Left ventricle myocardium inferior (tissue), 1 donor: ENCODE measurements at places on chromosomes 1 and 21.

DNA sequence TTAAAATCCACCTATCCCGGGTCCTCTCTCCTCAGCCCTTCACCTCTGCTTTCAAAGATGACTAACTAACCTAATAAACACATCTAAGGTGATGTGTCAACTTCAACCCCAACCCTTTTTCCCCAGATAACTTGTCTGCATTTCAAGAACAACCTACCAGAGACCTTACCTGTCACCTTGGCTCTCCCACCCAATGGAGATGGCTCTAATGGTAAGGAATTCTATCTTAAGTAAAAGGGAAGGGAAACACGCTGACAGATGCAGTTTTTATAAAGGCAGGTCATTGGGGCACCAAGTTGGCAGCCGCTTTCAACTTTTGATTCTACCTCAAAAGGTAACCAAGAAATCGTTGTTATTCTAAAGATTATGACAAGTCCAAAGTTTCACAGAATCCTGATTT, 37.6 kb downstream of the MRPL39 start:
- DNase-seq, result no peak

DNA sequence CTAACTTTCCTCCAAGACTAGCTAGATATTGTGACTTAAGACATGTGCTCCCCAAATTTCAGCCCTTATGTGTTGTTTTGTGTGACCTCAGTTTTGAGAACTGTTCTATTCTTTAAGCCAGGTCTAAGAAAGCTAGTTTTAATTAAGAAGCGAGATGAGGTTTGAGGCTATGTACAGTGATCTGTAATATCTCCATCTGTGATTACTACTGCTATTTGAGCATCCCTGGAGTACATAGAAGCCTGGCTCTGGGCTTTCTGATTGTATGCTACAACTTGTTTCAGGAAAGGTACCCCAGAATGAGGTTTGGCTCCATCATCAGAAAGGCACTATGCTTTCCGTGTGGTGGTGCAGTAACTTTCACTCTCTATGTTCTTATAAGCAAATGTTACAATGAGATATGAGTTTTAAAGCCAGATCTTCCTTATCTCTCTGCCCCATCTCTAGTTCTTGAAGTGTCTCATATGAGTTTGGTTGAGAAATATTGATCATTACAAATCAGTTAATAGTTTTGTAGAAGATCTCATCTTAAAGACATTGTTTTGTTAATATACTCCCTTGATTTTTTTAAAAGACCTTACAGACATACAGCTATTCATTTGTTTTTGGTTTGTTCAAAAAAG, 605 bp downstream of the RGS4 start:
- DNase-seq, result no peak

DNA sequence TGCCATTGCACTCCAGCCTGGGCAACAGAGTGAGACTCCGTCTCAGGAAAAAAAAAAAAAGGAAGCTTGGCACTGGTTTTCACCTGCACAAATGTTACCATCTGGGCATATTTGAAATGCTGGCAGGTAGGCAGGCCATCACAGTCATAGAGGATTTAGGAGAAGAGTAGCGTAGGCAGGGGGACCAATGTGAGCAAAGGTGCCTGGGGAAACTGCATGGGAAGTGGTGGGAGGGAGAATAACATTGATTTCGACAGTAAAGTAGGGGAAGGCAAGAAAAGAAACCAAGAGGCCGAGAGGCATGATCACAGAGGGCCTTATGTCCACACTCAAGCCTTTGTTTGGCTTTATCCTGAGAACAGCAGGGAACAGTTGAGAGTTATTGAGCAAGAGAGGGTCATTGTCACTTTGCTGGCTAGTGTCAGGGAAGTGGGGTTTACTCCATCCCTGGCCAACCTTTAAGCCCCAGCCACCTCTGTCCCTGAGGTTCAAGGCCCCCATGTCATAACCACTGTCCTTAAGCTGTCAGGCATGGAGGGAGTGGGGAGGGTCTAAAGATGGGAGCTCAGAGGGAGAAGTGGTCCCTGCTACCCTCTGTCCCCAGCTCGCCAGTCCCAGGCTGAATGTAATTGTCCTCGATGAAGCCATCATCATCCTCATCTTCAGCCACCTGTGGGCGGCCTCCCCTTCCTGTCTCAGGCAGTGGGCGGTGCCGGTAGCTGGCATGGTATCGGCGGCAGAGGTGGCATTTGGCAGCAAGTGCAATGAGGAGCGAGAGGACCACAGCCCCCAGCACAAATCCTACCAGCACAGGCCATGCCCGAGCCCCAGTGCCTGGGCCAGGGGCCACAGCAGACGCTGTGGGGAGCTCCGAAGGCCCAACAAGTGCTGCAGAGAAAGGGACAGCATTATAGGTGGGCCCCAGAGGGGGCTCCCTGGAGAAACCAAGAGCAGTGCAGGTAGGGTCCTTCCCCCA, 2.9 kb downstream of the C1orf210 start:
- no peak for DNase-seq

DNA sequence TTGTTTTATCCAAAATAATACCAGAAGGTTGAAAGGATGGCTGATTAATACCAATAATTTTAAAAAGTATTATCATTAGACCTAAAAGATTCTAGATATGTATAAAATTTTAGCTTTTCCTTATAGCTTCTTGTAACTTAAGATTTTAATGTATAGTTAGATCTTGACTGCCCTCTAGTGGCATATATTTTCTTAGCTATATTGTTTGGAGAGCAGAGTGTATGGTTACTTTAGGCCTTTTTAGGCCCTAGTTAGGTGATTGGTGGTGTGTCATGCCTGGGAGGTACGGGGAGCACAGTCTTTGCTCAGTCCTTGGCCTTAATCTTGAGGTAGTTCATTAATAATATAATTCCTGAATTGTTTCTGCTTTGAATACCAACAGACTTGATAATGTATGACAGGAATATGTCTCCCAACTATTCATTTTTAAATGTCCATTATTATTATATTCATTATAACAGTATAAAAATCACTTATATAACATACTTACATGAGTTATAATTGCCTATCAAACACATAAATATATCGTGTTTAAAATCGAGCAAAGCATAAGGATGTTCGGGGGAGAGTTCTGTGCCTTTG, 328.4 kb downstream of the ZP4 start:
- no peak for DNase-seq

GRCh38 chr1:89273324-89273778, 691 bp upstream of the GBP5 start:
- DNase-seq, result no peak

- no peak for DNase-seq
Observed at GRCh38 chr1:74508449-74508848, 4.0 kb downstream of the LRRC53 start.

- DNase-seq, result no peak
Observed at GRCh38 chr1:68103011-68103545, 52.7 kb upstream of the DIRAS3 start.

GRCh38 chr1:18926315-18927081, 24.1 kb upstream of the ALDH4A1 start:
- DNase-seq, result peak; percentile 61

DNA sequence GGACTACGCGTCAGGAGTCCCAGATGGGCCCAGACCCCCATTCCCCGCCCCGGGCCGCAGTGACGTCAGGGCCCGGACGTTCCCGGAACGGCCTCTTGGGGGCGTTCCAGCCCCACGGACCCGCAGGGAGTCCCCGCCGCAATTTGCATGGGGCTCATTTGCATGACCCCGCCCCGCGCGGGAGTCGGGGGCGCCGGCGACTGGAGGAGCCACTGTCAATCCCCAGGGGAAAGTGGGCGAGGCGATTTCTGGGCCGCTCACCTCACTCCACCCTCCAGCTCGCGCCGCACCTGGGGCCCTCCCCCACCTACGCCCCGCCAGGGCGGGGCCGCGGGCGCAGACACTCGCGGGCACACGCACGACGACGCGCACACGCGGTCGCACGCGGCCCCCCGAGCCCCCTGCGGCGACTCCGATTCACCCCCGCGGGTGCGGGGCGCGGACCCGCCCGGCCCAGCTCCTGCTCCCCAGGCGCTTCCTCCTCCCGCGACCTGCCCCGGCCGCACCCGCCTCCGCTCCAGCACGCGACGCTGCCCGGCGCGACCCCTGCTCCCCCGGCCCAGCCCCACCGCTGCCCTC, 13.2 kb downstream of the AGRN start:
- peak; percentile 65 for DNase-seq

DNA sequence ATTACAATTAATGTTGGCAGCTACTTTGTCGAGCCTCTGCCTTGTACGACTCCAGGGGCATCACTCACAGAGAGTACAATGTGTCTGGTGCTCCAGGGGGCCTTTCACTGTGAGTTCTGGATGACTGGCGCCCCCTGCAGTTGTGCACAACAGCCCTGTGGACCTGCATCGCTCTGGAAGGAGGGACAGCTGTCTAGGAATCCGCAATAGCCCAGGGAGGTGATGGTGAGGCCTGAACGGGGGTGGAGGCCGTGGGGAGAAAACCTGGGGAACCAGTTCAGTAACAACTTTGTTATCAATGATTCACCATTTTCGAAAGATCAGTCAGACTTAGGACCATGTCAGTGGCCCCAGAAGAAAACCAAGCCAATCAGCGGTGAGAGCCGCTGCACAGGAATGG, 189.1 kb downstream of the KAZN start:
- no peak for DNase-seq

GRCh38 chr1:30810416-30811080, 53.0 kb upstream of the LAPTM5 start:
- DNase-seq, result no peak

DNA sequence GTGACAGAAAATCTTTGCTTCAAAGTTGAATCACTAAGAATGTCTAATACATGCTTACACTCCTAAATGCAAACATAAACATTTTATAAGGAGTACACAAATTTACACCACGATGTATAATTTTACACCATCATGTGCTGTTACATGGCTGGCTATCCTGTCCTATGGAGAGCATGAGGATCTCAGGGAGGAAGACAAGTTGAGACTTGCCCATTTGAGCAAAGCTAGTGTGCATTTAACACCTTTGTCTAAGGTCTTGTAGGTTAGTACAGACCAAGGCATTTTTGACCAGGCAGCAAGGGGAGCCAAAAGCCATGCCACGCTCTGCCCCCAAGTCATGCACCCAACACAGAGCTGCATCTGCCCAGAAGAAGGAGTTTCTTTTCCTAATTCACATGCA, 14.5 kb upstream of the COG2 start:
- DNase-seq, result no peak

GRCh38 chr1:182952677-182953444, at the start of gene SHCBP1L:
SHCBP1L (minus strand) TSS chr1:182953166; CDS start chr1:182953133, 33 bp downstream.
- no peak for DNase-seq

GRCh38 chr1:236673289-236673919, 12.9 kb upstream of the ACTN2 start:
- no peak for DNase-seq

GRCh38 chr1:164726235-164726634, 167.3 kb downstream of the PBX1 start:
- DNase-seq, result no peak

DNA sequence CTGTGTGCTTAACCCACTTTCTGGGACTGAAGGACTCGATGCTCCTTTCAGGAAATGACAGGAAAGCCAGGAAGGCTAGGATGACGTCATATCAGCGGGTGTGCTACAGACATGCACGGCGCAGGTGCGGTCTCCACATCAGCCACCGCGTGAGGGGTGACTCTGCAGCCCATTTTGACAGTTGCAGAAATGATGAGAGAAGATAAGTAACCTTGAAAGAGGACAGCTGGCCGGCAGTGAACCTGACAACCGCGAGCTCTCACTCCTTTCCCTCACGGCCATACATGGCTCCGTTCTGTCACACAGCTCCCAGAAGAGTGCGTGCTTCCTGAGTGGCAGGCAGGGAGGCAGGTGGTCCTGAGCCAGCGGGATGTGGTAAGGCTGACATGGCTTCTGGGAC, 1.7 kb upstream of the KRTAP10-5 start:
- DNase-seq, result no peak

- DNase-seq, result no peak
Observed at GRCh38 chr1:18137759-18138345, 30.3 kb downstream of the IGSF21 start.

- no peak for DNase-seq
Observed at GRCh38 chr21:43632373-43632905, 26.8 kb downstream of the HSF2BP start.

- no peak for DNase-seq
Observed at GRCh38 chr1:55252942-55253589, 37.9 kb upstream of the USP24 start.

DNA sequence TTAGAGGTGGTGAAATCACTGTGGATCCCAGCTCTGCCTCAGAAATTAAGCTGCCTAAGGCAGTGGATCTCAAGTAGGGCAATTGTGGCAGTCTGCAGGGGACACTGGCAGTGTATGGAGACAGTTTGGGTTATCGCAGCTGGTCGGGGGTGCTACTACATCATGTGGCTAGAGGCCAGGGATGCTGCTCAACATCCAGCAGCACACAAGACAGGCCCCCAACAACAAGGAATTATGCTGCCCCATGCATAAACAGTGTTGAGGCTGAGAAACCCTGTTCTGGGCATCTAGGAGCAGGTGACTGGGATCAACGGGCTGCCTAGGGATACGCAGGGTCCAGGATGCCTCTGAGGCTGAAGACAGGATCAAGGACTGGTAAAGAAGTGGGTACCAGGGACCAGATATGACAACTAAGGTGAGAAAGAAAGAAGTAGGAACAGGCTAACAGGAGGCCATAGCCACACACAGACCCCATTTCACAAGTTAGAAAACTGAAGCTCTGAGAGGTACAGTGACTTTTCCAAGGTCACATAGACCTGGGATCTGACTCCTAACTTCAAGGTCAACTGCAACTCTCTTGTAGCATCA, 8.7 kb downstream of the BATF3 start:
- no peak for DNase-seq

DNA sequence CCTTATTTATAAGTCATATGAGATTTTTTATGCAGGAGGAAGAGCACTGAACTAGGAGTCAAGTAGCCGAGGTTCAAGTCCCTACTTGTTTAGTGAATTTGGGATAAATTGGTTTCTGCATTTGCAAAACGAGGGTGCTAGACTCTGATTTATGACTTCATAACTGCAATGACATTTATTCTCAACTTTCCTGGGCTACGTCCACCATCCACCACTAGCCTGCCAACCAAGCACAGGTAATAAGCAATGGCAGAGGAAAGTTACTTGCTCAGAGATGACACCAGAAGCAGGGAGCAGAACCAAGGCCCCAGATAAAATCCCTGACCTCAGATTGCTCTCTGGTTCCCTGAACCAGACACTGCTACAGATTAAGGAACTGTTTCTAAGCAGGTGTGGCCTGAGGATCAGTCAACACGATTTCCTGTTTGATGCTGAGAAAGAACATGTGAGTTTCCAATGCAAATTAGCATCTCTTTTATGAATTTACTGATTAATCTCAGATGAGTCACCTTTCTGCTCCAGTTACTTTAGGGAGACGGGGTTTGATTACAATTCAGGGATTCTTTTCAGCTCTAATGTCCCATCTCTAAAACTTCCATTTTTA, 52.7 kb downstream of the PLPP3 start:
- DNase-seq, result no peak

DNA sequence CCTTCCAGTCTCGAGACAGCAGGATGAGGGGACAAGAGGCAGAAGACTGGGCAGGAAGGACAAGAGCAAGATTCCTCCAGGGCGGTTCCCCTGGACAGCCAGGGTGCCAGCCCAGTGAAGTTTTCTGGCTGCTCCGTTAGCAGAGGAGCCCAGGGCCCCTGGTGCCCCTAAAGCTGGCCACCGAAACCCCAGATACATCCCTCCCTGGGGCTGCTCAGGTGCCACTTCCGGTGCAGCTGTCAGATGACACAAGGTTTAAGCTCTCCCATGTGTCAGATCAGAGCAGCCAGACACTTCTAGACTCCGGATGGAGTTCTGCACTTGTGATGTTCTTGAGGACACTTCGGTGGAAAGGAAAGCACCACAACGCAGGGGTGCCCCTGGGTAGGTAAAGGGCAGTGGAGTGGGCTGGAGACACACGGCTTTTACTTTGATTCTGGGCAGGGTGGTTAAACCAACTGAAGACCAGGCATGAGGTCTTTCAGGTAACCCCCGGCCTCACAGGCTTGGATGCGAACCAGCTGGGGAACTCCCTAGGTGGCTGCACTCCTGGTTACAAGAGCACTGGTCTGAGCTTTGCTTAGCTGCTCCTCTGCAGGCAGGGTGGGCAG, 85.7 kb downstream of the ITPKB start:
- DNase-seq, result peak; percentile 7
